AG08396 (cell line): ENCODE measurements at places on chromosomes 2 and 18.

GRCh38 chr2:159459279-159459678 is 157.1 kb downstream of the BAZ2B start:
- no peak for DNase-seq

- peak; percentile 28 for DNase-seq
Observed at GRCh38 chr2:241775223-241776177, 1.1 kb upstream of the GAL3ST2 start.

- no peak for DNase-seq
Observed at GRCh38 chr2:60487174-60487573, 66.3 kb downstream of the BCL11A start.

GRCh38 chr2:67652679-67653078 is 255.5 kb downstream of the ETAA1 start:
- no peak for DNase-seq

- DNase-seq, result no peak
Observed at GRCh38 chr18:24039671-24040070, 25.1 kb downstream of the TTC39C start.

DNA sequence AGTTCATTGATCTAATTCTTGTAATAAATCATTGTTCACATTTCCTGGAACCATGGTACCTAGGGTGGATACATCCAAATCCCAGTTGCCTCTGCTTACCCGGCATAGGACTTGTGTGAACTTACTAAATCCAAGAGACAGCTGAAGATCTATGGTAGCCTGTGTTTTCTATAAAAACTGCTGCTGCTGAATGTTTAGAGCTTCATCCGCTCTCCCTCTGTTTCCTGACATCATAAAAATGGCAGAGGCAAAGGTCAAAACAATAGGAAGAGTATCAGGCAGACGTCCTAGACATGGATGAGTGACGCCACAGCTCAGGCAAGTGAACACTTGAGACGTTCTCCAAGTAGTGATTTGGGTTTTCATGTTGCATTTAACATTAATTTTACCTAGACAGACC is 258.3 kb downstream of the ALPK2 start:
- no peak for DNase-seq

DNA sequence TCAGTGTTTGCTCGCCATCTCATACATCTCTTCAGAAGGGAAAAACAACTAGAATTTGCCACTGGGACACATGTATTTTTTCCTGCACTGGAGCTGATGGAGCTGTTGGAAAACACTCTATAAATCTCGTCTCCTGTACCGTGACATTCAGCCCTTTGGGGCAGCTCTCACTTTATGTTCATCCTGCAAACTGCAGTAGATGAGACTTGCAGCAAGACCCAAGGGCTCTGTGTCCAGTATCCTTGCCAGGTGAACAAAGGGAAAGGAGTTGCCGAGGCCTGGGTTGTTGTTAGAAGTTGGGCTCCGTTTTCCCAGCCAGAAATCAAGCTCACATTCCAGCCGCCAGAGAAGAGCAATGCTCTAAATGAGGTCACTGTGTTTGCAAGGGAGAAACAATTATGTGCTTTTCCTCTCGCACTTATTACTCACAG is 285.1 kb downstream of the SLC4A3 start:
- peak; percentile 67 for DNase-seq

GRCh38 chr2:108825736-108826135 is 39.2 kb downstream of the CCDC138 start:
- DNase-seq, result no peak

- DNase-seq, result no peak
Observed at GRCh38 chr2:181312515-181312927, 144.7 kb upstream of the ITGA4 start.

- peak; percentile 15 for DNase-seq
Observed at GRCh38 chr2:176455816-176456291, 186.6 kb downstream of the MTX2 start.

GRCh38 chr2:101160454-101160853 is 9.3 kb upstream of the TBC1D8 start:
- peak; percentile 75 for DNase-seq
